ENCODE measurements at places on chromosomes 7 and 10.

DNA sequence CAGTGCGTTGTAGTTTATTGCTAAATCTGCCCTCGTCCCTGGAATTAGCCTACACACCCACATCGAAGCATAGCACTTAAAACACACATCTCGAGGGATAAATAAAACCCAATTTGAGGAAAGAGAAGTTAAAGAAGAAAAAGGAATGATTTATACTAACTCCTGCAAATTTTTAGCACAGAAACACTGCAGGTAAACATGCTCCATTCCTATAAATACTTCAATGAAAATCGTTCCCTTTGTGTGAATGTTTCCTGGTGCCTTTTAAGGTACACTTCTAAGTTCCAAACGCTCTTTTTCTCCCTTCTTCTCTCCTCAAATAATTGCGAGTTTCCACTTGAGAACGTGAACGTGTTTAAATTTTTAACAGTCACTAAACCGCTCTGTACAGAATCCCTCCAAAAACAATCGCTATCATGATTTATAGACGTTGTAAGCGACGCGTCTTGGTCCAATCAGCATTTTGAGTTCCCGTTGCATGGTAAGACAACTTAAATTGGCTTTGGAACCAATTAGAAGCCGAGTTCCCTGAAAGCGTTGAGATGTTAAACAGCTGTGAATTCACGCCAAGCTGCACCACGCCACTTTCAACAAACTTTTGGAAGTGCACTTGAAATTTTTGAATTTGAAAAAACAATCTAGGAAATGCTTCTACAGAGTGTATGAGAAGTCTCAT, 12.5 kb upstream of the EBLN1 start:
- peak; percentile 60 for DNase-seq

- DNase-seq, result no peak
These were observed 7.8 kb upstream of the NOC3L start for GRCh38 chr10:94370501-94370900.

DNA sequence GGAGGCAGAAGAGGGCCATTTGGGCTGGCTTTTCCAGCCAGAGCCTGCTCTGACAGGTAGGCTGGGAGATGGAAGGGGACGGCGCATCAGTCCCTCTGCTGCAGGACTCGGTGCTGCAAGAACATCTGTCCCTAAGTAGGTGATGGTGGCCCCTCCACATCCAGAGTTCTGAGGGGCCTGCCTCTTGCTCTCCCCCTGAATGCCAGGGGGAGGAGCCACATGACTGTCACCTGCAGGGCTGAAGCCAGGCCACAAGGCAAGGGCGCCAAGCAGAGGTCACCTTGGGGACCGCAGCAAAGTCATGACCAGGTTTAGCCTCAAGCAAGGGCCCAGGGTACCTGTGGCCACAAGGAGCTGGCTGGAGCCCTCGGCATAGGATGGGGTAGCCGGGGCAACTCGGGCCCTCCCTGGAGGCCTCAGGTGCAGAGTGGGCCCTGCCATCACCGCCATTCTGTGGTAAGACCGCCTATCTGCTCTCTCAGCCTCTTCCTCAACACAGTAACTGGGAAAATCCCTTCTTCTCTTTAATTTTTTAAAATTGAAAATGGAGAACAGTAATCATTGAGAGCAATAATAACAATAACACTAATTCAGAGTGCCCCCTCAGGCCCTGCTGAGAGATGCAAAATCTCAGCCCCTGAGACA, 99.3 kb downstream of the FAM53B start:
- DNase-seq, result no peak

DNA sequence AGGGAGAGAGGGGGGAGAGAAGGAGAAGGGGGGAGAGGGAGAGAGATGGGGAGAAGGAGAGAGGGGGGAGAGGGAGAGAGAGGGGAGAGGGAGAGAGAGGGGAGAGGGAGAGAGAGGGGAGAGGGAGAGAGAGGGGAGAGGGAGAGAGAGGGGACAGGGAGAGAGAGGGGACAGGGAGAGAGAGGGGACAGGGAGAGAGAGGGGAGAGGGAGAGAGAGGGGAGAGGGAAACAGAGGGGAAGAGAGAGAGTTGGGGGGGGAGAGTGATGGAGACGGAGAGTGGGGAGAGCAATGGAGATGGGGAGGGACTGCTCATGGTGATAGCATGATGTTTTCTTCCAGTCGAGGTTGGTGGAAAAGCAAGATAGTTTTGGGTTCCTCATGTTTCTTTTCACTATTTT, 172.4 kb downstream of the DNAJB6 start:
- no peak for DNase-seq

DNA sequence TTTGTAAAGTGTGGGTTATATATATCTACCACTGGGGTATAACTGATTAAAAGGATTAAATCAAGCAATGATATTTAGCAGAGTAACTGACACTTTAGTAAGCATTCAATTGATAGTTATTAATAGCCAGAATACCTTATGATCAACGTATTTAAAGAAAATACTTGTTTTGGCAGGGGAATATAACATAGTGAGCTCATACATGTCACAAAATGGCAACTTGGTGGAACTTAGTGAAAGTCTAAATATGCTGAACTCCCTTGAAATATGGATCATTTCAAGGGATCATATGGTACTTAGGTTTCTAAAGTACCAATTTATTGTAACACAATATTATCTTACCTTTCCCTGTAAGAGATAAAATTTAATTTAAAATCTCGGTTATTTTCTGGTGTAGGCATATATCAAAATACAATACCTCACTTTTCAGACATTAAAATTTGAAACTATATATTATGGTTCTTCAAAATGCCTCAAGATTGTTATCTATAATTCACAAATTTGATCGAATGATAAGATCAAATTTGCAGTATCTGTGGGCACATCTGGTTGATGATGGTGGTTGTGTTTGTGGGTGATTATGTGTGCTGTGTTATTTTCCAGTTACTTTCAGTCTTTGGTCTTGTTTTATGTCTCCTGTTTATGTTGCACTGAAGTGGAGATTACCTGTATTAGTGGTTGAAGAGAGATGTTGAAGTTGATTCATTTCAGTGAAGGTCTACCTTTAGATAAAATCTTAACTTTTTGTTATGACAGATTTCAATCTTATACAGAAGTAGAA, 5.2 kb downstream of the ARL4A start:
- DNase-seq, result no peak

DNA sequence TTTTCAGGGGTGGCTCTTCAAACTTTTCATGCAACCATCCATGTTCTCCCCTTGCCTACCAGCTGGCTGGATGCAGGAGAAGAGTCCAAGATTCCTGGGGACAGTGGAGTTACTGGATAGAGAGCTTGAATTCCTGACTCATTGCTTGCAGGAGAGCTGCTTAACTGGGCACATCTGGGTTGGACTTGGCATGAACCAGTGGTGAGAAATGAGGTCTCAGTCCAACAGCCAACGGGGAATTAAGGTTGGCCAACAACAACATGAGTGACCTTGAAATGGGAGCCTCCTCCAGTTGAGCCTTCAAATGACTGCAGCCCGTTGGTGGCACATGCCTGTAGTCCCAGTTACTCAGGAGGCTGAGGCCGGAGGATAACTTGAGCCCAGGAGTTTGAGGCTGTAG, 58.1 kb upstream of the OPN4 start:
- no peak for DNase-seq

DNA sequence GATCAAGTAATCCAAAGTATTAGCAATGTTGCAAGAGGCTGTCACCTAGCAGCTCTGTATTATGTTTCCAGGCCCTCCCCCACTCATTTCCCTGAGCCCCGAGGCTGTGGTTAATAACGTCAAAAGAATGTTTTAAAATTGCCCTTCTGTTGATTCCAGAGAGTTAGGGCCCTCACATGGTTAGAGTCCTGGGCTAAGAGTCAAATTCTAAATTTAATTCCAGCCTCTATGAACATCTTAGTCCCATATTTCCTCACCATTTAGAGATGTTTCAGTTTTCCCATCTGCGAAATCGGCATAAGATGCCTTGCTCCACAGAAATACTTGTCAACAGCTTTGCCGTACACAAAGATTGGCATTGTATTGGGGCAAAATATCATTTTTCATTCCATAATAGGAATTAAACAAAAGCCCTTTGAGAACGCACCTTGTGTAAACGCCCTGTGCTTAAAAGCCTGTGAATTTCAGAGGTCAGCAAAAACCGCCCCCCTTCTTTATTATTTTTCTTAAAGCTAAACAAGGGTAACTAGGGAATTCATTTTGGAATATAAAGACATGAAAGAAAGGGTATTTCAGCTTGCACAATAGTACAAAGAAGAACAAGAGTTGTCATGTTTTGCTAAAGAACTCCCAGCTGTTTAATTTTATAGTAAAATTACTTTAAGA, 135.8 kb downstream of the ARID5B start:
- no peak for DNase-seq

DNA sequence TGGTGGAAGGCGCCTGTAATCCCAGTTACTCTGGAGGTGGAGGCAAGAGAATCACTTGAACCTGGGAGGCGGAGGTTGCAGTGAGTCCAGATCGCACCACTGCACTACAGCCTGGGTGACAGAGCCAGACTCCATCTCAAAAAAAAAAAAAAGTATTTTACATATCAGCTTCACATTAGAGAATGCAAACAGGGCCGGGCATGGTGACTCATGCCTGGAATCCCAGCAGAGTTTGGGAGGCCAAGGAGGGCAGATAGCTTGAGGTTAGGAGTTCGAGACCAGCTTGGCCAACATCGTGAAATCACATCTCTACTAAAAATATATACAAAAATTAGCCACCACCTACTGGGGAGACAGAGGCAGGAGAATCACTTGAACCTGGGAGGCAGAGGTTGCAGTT, 31.6 kb downstream of the USP54 start:
- DNase-seq, result no peak

DNA sequence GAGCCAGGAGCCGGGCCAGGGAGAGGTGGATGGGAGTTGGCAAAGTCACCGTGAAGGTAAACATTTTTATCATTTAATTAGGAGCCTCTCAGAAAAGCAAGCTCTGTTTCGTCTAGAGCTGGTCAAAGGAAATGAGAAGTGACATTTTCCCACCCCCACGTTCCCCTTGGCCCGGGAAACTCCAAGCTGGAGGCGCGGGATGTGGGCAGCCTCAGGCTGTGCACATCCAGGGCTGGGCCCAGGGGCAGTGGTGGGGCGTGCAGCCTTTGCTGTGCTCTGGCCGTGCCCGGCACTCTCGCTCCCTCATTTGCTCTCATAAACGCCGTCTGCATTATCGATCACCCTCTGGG, 135.6 kb upstream of the RET start:
- DNase-seq, result no peak

- no peak for DNase-seq
These were observed 22.0 kb downstream of the GHRHR start for GRCh38 chr7:30985756-30986155.

DNA sequence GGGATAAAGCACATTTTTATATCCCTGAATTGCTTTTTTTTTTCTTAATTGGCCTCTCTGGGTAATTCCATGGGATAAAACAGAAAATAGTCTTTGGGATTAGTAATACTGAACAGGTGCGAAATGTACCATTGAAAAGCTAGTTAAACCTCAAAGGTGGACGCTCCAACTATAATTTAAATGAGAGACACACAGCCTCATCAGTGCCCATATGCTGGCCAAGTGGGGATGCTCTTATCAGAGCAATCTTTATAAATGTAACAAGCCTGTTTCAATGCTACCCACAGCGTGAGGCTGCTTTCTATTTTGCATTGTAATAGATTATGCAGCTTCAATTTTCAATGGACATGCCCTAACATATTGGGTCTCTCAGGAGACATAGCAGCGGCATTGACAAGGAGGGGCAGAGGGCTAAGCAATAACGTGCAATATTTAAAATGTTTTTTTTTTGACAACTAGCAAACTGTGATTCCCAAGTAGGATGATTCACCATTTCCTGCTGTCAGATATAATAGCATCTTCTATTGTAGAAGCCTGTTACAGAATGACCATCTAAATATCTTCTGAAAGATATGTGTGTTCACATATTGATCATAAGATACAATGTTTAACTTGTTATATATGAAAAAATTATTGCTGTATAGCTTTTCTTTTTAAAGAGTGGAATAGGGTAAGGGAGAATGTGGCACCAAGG, 91.3 kb upstream of the BET1 start:
- DNase-seq, result no peak

- peak; percentile 32 for DNase-seq
These were observed 33.6 kb upstream of the DNMBP start for GRCh38 chr10:100043344-100043743.

- DNase-seq, result no peak
These were observed 4.0 kb upstream of the CLEC5A start for GRCh38 chr7:141950806-141951205.

DNA sequence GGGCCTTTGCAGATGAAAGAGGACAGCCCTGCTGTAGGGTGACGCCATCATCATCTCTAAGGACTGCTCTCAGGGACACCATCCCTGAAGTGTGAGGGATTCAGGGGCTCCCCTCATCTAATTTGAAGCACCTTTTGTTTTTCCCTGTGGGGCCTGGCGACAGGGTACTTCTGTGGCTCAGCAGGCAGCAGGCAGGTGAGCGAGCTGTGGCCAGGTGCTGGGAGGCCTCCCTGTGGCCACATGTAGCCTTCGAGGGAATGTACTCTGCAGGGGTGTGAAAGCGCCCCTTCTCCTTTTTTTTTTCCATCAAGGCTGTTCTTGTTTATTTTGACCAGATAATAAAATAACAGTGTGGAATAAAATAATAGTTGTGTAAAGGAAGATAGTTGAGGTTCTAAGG, 118.2 kb upstream of the DPP6 start:
- DNase-seq, result no peak

GRCh38 chr10:46227936-46228562, 58.7 kb upstream of the ANTXRL start:
- no peak for DNase-seq

DNA sequence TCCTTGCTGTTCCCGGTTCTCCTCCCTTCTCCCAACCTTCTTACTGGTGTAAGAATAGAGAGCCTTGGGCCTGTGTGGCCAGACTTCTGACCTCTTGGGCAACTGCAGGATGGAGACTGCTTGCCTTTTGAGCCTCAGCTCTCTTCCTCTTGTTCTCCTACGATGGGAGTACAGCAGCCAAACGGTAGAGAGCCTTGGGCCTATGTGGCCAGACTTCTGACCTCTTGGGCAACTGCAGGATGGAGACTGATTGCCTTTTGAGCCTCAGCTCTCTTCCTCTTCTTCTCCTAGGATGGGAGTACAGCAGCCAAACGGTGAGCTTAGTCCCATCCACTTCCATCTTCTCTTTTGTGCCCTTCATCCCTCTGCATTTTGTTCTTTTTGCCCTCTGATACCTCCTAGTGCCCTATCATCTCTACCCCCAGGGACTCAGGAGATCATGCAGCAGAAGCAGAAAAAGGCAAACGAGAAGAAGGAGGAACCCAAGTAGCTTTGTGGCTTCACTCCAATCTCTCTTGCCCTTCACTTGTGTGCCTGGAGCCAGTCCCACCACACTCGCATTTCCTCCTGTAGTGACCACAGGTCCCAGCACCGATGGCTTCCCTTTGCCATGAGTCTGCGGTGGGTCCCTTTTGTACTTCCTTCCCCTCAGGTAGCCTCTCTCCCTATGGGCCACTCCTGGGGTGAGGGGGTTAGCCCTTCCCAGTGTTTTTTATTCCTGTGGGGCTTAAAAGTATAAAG, 15.3 kb downstream of the SLC25A13 start:
- no peak for DNase-seq

- no peak for DNase-seq
These were observed 31.1 kb downstream of the RAMP3 start for GRCh38 chr7:45188736-45189135.

- peak; percentile 38 for DNase-seq
These were observed 193.8 kb upstream of the CCDC6 start for GRCh38 chr10:60099998-60100747.

GRCh38 chr10:44132361-44133289, 252.3 kb downstream of the CXCL12 start:
- no peak for DNase-seq

GRCh38 chr7:44177570-44178131, 11.6 kb downstream of the GCK start:
- DNase-seq, result no peak

Data from GM12865 (cell line).